Stimulated activated CD4-positive, alpha-beta T cell treated with anti-CD3 and anti-CD28 coated beads, Interleukin-4, amount 100 ng/mL, for 1 hour (primary cell): ENCODE measurements at places on chromosomes 3 and 15.
A peak's percentile ranks its signal among the peaks of the same experiment; 100 is the strongest.

DNA sequence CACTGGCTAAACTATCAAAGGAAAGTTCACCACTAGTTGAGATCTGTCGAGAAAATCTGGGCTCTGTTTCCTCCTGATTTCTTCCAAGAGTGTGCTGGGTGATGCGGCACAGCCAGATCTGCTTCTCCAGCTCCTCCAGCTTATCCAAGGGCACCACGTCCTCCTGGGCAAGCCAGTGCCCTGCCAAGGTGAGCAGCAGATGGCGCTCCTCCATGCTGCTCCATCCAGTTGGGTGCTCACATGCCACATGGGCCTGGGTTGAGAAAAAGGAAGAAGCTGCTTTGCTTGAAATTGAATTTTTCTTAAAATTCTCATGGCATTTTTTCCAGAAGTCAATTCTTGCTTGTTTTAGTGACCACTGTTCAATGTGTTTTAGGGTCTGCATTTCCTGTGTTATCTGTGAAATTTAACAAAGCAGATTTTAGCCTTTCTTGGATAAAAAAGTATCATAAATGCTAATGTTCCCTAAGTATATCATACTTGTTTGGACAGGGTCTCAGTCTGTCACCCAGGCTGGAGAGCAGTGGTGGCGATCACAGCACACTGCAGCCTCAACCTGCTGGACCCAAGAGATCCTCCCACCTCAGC lies 47.3 kb downstream of the EIF3J start:
- peak; percentile 65 for DNase-seq

- no peak for DNase-seq
Observed at GRCh38 chr15:65912235-65912634, 42.9 kb downstream of the RAB11A start.

DNA sequence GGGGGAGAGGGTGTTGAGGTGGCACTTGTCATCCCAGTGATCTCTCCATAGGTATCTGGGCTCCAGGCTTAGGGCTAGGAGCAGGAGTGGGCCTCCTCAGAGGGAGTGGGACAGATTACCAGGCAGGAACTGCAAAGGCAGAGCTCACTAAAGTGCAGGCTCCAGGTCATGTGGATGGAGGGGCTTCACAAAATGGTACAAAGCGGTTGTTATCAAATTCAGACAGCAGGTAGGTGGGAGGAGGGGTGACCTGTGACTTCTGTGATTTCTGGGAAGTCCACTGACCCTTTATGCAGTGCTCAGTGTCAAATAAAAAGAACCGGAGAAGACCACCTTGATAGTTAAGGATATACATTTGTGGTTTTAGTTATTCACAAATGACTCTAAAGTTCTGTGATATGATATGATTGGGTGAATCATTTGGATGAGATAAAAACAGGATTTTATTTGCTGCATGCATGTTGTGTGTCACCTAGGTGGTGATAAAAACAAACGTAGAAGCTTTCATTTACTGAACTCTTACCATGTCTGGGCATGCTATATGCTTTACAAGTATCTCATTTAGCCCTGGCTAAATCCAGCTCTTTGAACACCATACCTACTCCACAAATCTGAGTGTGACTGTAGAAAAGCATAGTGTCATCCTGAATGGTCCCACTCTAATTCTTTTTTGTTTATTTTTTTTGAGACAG lies 20.2 kb downstream of the ST6GAL1 start:
- DNase-seq: no peak

- DNase-seq: no peak
Observed at GRCh38 chr3:69065318-69065964, 13.3 kb upstream of the TMF1 start.

DNA sequence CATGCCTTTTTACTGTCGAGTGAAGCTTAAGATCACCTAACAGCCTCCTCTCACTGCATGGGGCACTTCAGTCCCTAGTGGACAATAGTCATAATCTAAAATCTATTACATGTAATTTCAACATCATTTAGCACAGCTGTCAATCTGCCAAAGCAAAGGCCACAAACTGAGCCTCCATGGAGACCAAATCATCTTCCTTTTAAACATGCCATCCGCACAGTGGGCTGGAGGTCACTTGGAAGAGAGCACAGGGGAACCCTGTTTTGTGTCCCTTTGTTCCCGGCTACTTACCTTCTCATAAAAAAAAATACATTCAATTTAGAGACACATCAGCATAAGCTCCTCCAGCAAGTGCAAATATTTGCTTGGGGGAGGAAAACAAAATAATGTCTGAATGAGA lies 167.3 kb downstream of the SQOR start:
- no peak for DNase-seq

GRCh38 chr3:193757457-193757856 lies 164.4 kb downstream of the OPA1 start:
- DNase-seq: no peak

DNA sequence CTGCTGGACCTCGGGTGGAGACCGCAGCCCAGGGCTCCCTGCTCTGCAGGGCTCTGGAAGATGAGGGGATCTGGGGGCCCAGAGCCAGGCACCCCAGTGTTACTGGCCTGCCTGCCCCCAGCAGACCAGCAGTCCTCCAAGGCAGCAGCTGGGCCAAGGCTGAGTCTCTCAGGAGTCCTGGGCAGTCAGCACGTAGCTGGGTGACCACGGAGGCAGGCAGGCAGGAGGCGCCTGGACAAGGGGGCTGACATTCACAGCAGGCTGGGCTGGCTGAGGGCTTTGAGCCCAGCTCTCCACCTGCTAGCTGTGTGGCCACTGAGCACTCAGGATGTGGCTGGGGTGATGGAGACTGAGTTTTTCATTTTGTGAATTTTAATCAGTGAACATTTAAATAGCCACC lies 67.9 kb downstream of the IQSEC1 start:
- DNase-seq: no peak

- no peak for DNase-seq
Observed at GRCh38 chr3:15460891-15461531, 33.6 kb downstream of the EAF1 start.

GRCh38 chr15:66894986-66895780 lies 170.2 kb upstream of the SMAD3 start:
- DNase-seq: no peak

DNA sequence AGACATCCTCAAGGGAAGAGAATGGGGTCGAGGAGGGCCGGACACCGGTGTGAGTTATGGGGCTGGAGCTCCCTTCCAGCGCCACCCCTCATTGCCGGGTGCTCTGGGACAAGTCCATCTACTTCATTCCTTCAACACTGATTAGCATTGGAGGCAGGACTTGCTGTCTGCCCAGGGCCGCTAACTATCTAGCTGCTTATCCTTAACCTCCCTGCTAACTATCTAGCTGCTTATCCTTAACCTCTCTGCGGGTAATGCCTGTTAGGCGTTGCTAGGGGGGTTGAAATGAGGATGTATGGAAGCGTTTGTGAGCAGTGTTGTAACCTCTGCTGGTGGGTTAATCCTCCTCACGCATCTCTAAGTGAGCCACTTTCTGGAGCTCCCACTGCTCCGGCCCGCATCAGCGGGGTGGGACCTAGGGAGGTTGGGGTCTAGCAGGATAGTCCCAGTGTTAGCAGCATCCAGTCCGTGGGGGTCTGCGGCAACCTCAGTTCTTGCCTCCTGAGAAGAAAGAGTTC lies 10.9 kb upstream of the CHAC1 start:
- DNase-seq: no peak

DNA sequence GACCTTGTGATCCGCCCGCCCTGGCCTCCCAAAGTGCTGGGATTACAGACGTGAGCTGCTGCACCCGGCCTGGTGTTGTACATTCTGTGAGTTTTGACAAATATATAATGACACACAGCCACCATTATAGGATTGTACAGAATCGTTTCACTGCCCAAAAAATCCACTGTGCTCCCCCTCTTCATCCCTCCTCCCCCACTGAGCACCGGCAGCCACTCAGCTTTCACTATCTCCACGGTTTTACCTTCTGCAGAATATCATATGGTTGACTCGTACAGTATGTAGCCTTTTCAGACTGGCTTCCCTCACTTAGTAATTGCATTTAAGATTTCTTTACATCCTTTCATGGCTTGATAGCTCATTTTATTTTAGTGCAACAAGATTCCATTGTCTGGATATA lies 56.7 kb upstream of the ATP13A3 start:
- DNase-seq: no peak

- no peak for DNase-seq
Observed at GRCh38 chr3:176839901-176840300, 357.4 kb downstream of the TBL1XR1 start.

- no peak for DNase-seq
Observed at GRCh38 chr3:142779591-142779990, 55.8 kb downstream of the TRPC1 start.

GRCh38 chr3:462851-463250 lies 266.3 kb downstream of the CHL1 start:
- no peak for DNase-seq

- DNase-seq: no peak
Observed at GRCh38 chr15:71444032-71444810, 328.9 kb downstream of the THSD4 start.

DNA sequence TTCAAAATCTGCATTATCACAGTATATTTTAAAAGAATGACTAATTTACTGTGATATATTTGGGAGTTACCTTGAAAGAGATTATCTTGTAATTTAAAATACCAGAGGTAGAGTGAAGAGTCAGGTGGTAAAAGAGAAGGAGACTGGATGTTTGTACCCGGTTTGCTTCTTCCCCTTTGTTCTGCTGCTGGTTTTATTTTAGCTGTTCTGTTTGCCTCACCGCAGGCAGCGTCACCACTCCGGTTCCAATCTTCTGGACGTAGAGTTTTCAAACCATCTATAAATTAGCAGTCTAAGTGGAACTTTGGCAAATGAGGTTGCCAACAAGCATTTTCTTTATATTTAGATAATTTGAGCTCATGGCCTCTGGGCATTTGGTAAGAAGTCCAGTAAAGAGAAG lies 38.2 kb downstream of the PPARG start:
- no peak for DNase-seq

GRCh38 chr15:34879107-34879506 lies 83.8 kb upstream of the ACTC1 start:
- no peak for DNase-seq

DNA sequence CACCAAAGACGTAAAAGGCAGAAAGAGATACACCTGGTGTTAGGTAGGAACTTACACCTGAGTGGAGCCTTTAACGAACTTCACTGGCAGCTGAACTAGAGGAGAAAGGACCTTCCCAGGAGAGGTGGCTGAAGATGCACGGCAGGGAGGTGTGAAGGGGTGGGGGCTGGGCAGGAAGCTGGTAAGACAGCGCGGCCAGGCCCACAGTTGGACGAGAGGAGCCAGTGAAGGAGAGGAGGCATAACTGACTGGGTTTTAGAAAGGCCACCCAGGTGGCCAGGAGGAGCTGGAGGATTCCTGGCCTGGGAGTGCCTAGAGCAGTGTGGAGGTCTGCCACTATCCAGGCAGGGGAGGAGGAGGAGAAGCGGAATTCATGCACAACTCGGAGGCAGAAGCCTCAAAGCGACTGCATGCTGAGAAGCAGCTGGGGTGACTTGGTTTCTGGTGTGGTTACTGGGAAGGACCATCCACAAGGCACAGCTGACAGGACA lies 51.9 kb downstream of the SLC41A3 start:
- no peak for DNase-seq

GRCh38 chr15:82045179-82045891 lies 483 bp downstream of the MEX3B start:
- peak; percentile 25 for DNase-seq

GRCh38 chr3:45553469-45553974 lies 41.0 kb upstream of the LIMD1 start:
- no peak for DNase-seq

DNA sequence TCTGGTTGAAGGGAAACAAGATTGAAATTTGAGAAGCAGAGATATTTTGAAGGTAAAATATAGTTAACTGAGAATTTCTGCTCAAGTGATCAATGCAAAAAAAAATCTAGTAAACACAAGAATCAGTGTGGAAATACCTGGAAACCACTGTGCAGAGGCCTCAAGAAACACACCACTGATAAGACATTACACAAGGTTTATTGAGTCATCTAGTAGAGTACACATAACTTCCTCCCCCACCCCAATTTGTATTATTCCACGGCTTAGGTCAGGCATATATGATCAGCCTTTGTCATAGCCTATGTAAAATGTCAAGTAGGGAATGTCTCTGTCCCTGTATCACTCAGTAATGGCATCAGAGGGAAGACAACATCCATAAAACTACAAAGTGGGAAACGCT lies 447.8 kb upstream of the BCHE start:
- DNase-seq: no peak

DNA sequence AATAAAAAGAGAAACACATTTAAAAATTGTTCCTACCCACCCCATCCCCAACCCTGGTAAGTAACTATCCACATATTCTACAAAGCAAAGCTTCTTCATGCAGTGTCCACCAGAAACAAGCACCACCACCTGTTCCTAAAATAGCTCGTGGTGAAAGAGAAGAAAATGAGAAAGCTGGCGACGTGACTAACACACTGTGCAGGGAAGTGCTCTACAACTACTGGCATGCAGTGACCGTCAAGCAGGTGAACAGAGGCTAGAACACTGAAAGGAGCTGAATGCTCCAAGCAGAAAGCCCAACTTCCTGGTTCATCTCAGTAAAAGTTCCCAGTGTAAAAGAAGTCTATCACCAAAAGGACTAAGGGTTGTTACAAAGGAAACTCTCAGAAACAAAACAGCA lies 80.7 kb downstream of the NR2E3 start:
- DNase-seq: no peak

- DNase-seq: no peak
Observed at GRCh38 chr3:42408156-42408555, 2.3 kb downstream of the LYZL4 start.

GRCh38 chr3:178223876-178224275 lies 312.4 kb upstream of the KCNMB2 start:
- DNase-seq: no peak

DNA sequence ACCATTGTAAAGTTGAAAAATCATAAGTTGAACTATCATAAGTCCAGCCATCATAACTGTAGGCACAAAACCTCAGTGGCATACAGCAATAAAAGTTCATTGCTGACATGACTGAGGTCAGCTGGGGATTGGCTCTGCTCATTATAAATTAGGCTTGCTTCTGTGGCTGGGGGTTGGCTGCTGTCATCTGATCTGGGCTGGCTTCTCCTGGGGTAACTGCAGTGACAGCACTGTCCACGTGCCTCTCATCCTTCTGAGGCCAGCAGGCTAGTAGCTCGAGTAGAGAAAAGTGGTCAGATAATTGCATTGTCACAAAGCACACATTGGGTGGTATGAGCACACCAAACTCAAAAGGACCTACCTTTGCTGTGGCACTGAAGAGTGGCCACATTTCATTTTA lies 31.3 kb downstream of the CMTM7 start:
- DNase-seq: no peak

DNA sequence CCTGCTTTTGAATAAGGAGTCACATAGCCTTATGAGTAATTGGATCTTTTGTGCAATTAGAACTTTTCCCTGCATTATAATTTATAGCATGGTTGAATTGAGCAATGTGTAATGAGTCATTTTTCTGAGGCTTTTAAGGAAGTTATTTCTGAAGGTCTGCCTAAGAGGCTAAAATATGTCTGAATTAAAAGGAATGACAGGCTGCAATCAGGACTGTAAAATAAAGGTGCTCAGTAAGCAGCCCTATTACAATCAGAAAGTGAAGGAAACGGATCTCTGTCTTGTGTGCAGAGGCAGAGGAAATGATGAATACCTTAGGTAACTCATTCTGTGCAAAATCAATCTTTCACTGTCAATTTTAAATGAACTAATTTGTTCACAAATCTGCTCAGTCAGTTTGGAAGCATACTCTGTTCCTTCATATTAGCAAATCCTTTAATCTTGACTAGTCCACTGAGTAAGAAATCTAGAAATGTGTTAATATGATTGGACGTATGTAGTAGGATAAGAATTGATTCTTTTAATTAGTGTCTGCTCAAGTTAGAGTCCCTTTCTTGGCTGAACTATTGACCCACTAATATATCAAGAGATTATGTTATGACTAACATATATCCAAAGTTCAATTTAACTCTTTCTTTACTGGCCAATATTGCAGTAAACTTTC lies 290.1 kb downstream of the ZIC1 start:
- no peak for DNase-seq
